ENCODE measurements at places on chromosomes 12 and 14.

- no peak for DNase-seq
These were observed 475.1 kb downstream of the NAV3 start for GRCh38 chr12:78305808-78306207.

DNA sequence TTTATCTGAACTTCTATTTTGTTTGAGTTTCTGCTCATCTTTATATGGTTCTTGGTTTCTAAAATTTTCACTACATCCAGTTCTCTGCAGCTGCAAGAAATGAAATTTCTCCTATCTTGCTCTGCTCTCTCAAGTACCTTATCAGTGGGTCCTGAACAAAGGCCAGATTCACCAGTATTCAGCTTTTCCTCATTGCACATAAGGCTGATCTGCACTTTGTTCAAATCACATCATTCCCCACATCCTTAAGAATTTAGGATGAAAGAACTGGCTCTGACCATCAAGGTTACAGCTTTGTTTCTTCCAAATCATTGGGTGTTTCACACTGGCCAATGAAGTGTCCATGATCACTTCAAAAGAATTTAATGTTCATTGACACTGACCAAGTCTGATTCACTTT lies 211.4 kb downstream of the GRIN2B start:
- DNase-seq, result no peak

GRCh38 chr12:118206107-118206412 lies 70.1 kb downstream of the PEBP1 start:
- DNase-seq, result no peak

GRCh38 chr12:125162489-125163028 lies 97.3 kb downstream of the AACS start:
- no peak for DNase-seq

DNA sequence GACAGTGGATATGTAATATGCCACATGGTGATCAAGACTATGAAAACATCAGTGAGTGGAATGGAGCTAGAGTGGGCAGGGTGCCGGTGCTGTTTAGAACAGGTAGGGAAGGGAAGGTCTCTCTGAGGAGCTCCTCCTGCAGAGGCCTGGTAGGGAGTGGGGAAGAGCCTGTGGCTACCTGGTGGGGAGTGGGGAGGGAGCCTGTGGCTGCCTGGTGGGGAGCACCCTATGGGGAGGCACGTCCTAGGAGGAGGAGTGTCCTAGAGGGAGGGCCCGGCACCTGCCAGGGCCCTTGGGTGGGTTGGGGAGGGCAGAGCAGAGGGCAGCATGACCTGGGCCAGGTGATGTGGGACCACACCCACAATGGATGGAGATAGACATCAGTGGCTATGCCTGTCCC lies 122.6 kb downstream of the ADGRD1 start:
- no peak for DNase-seq

- no peak for DNase-seq
These were observed 28.6 kb downstream of the PRDM4 start for GRCh38 chr12:107732365-107732764.

GRCh38 chr14:105146181-105146975 lies 22.2 kb downstream of the JAG2 start:
- no peak for DNase-seq

- DNase-seq, result no peak
These were observed 577 bp upstream of the TPCN1 start for GRCh38 chr12:113220593-113221180.

GRCh38 chr12:31008961-31009840 lies 64.5 kb upstream of the DDX11 start:
- no peak for DNase-seq

DNA sequence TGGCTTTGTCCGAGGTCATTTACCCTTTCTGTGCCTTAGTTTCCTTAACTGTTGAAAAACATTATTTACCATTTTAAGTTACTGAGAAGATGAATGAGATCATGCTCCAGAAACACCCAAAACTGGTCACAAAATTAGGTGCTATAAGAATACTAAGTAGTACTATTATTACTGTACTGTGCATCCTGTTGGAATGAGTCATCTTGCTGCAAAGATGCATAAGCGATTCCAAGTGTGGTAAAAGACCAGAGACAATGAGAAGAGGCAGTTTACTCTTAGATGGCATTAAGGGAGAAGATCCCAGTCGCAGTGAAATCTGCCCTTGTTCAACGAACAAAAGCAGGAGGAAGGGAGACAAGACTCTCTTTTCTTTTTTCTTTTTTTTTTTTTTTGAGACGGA lies 4.2 kb upstream of the PLEKHA5 start:
- no peak for DNase-seq

DNA sequence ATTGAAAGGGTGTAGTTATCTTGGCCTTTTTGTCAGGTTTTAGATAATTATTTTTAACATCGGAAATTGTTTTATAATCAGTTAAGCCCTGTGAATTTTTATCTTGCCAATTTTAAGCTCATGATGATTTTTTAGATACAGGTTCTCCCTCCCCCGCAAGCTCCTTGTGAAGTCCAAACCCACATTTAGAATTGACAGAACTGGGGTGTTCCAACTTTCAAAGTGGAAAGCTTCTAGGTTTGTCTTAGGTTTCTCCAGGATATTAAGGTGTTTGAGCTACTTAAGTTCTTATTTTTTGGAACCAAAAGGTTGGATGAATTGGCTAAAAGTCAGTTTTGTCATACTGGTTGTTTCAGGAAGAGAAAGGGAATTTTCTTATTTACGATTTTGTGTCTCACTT lies 49.1 kb downstream of the ATP2A2 start:
- DNase-seq, result no peak

DNA sequence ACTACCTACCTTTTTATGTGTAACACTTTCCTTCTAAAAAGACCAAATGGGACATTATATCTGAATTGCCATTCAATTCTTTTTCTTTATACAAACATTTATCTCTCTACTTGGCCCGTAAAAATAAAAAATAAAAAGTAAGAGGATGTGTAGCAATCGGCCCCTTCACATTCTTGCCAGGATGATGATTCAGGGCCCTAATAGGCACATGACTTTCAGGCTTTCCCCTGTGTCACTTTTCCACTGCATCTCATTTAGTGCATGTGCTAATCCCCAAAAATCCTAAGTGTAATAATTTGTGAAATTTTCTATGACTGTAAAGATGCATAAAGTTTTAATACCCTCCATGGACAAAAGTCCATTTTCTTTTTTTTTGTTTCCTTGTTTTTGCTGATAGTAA lies 23.0 kb upstream of the ATP2B1 start:
- no peak for DNase-seq

DNA sequence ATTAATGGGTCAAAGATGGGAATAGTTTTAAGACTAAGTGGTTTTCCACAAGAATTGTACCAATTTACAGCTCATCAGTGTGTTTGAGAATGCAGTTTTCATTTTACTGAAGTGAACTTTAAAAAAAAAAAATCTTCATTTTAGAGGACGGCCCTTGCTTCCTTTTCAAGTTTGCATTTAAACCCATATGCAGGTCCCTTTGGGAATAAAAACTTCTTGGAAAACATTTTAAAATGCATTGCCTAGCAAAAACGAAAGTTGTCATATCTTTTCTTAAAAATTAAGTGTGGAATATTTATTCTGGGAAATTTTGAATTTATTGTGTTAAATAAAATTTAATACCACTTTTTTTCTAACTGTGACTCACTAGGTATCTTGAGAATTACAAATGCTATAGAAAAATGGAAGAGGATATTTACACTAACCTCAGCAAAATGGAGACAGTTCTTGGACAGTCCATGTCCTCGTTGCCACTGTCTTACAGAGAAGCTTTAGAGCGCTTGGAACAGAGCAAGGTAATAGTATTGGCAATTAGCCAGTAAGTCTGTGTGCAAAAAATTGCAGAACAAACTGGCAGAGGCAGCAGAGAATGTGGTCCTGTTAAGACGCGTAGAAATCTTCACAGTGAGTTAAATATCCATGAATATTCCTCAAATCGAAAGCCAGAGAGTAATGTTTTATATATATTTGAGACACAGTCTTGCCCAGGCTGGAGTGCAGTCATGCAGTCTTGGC lies 209.7 kb downstream of the SYNE2 start:
- no peak for DNase-seq

- DNase-seq, result no peak
These were observed 294.5 kb downstream of the GALC start for GRCh38 chr14:87698481-87698880.

- no peak for DNase-seq
These were observed 64.7 kb downstream of the KSR2 start for GRCh38 chr12:117904051-117904450.

- no peak for DNase-seq
These were observed 722.1 kb downstream of the TMTC2 start for GRCh38 chr12:83408851-83409250.

- DNase-seq, result no peak
These were observed 5.7 kb downstream of the KRT85 start for GRCh38 chr12:52361553-52361952.

DNA sequence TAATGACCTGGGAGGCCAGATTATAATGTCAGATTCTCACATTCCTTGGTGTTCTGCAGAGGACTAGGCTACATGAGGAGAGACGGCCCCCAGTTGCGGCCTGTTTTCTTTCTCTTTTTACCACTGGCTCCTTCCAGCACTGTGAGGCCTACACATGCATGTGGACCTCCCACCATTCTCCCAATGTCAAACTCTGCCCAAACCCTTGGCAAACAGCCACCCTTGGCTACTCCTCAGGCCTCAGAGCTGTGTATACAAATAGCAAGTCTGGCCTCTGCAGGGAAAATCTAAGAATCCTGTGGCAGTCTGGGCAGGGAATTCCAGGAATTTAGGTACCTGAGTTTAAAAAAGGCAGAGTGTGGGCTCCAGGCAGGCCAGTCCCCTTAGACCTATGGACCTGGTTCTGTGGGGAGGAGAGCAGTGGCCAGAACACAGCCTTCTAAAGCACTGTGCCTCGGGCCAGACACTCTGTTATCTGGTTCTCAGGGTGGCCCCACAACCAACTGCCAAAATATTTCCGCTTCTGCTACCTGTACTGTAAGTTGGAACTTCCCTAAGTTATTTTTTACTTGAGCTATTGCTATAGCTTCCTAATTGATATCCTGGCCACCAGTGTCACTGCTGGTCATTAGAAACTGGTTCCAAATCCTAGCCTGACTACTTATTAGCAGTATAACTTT lies 19.9 kb upstream of the NEDD1 start:
- no peak for DNase-seq

DNA sequence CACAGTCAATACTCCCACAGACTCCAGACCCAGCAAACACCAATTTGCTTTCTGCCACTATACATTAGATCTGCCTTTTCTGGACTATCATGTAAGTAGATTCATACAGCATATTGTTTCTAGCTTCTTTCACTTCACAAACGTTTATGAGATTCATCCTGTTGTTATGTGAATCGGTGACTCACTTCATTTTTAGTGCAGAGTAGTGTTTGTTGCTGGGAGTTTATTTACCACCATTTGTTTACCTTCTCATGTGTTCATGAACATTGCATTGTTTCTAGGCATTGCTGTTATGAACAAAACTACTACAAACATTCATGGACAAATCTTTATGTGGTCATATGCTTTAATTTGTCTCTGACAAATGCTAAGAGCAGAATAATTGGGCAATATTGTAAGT lies 807.8 kb upstream of the TMEM132C start:
- DNase-seq, result no peak

- DNase-seq, result no peak
These were observed 369.8 kb downstream of the CACNA1C start for GRCh38 chr12:2422591-2422990.

GRCh38 chr14:92800525-92800924 lies 6.4 kb downstream of the GOLGA5 start:
- no peak for DNase-seq

GRCh38 chr12:27802511-27802910 lies 22.5 kb upstream of the MANSC4 start:
- DNase-seq, result peak; percentile 49

GRCh38 chr12:124725099-124725498 lies 138.6 kb downstream of the SCARB1 start:
- DNase-seq, result no peak

GRCh38 chr12:132176920-132177551 lies 32.8 kb downstream of the NOC4L start:
- no peak for DNase-seq

DNA sequence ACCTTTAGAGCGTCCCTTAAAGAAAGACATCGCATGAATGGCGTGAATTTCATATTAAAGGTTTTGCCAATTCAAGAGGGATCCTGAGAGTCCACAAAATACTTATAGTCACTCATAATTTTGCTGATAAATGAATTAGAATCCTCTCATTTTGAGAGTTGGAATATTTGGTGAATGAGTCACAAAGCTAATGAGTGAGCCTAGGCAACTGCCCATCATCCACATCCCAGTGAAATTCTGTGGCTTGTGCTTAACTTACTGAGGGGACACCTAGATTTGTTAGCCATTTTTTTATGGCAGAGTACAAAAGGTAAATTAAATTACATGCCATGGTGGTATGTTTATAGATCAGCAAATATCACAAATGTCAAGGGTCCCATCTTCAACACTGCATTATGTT lies 12.7 kb upstream of the NOXRED1 start:
- DNase-seq, result no peak

DNA sequence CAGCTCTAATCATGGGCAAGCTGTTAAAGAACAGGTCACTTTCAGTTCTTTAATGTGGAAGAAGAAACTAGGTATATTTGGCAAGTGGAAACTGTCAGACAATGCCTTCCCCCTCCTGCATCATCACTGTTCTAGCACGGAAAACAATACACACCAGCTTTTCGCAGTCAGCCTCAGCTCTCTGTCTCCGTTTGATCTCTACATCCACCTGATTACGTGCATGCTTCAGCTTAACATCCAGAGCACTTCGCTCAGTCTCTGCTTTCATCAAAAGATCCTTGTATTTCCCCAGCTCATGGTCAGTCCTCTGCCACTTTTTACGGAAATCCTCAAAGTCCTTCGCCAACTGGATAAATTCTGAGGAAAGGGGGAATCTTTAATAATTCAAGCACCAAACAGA lies 19.0 kb downstream of the RACGAP1 start:
- no peak for DNase-seq

GRCh38 chr12:24838531-24838950 lies 110.4 kb downstream of the BCAT1 start:
- DNase-seq, result peak; percentile 45

GRCh38 chr12:51951199-51951842 lies at the start of gene ACVR1B:
Gene ACVR1B, plus strand, starts transcription at chr12:51951699. Its CDS starts 45 bp downstream, at chr12:51951744.
- DNase-seq, result peak; percentile 91

- DNase-seq, result no peak
These were observed 42.7 kb downstream of the ALX1 start for GRCh38 chr12:85322715-85323114.

GRCh38 chr12:32568228-32568627 lies 110.9 kb upstream of the DNM1L start:
- no peak for DNase-seq

- DNase-seq, result no peak
These were observed 153.7 kb upstream of the PZP start for GRCh38 chr12:9361879-9362326.

DNA sequence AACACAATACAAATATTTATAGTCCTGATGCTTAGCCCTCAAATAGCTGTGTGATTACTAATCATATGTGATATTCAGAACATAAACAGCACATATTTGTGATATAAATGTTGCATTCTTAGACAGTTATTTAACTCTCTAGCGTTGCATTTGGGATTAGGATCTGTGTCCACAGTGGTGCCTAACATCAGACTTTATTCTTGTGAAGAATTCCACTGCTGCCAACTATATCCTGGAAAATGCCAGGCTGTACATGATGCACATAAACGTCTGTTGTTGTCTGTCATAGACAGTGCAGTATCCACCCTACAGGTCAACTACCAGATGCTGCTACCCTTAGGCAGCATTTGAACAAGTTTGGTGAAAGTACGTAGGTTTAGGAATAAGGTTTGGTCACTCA lies 39.0 kb downstream of the SLC38A4 start:
- DNase-seq, result no peak

- DNase-seq, result no peak
These were observed 3.6 kb upstream of the LGALS3 start for GRCh38 chr14:55125403-55125802.

GRCh38 chr12:105259226-105259625 lies 23.3 kb upstream of the APPL2 start:
- no peak for DNase-seq

- peak; percentile 62 for DNase-seq
These were observed 79.9 kb downstream of the ARF6 start for GRCh38 chr14:49972823-49973222.
